Hippocampal formation (tissue), 2 donors: ENCODE measurements at places on chromosomes 2 and 18.

DNA sequence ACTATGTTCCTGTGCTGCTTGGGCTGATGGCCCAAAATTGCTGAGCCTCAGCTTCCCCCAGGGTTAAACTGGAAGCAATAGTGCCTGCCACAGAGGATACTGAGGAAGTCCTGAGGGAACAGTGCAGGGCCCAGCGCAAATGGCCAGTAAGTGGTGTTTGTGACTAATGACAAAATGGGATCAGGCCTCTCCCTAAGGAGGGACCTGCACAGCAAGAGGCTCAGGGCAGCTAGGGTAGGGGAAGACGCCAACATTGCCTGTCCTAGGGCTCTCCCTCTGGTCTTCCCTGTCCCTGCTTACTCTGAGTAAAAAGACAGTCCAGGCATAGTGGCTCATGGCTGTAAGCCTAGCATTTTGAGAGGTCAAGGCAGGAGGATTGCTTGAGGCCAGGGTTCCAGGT lies 37.8 kb downstream of the INO80C start:
- no peak for DNase-seq

DNA sequence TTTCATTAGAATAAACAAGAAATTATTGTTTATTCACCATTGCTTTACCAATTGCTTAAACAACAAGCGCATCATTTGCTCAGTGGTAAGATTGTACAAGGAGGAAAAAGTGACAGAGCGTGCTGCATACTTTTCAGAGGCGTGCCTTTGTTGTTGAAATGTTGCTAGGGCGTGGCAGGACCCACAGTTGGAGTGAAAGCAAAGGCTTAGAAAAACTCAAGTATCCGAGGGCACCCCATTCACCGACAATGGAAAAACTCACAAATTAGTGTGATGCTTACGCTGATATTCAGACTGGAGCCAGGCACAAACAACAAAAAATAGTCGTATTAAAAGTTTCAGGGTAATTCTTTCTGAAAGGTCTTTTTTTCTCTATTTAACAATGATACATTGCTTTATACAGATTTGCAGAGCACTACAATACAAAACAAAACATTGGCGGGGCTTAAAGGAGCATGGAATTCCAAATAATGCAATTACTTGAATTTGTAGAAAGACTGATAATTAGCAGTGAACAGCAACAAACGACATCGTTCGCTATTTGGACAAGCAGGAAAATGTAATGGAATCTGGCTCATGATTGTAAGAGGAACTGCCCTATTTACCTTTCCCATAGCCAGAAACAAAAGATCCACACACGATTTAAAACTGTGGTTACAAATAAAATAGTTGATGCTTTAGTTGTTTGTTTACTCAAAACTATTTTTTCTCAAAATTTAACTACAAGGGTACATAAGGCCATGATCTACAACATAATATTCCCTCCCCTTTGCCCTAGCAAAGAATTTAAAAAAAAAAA lies 37.8 kb upstream of the RTTN start:
- DNase-seq, result no peak

DNA sequence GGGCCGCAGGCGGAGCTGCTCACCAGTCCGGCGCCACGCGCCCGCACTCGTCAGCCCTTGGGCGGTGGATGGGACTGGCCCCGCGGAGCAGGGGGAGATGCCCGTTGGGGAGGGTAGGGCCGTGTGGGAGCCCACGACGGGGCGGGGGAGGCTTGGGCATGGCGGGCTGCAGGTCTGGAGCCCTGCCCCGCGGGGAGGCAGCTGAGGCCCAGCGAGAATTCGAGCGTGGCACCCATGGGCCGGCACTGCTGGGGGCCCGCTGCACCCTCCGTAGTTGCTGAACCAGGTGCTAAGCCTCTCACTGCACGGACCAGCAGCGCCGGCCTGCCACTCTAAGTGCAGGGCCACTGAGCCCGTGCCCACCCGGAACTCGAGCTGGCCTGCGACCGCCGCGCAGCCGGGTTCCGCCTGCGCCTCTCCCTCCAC lies 182.4 kb upstream of the ERBB4 start:
- no peak for DNase-seq

GRCh38 chr2:223724861-223725260 lies 112.5 kb downstream of the AP1S3 start:
- DNase-seq, result no peak

GRCh38 chr2:177818412-177818811 lies 254.2 kb downstream of the PDE11A start:
- DNase-seq, result no peak
